ENCODE measurements at places on chromosomes 7 and 10. TPM values are rescaled to one million over a fixed set of nuclear protein-coding genes. Genes with fewer than 3 reads are reported as not detected.

DNA sequence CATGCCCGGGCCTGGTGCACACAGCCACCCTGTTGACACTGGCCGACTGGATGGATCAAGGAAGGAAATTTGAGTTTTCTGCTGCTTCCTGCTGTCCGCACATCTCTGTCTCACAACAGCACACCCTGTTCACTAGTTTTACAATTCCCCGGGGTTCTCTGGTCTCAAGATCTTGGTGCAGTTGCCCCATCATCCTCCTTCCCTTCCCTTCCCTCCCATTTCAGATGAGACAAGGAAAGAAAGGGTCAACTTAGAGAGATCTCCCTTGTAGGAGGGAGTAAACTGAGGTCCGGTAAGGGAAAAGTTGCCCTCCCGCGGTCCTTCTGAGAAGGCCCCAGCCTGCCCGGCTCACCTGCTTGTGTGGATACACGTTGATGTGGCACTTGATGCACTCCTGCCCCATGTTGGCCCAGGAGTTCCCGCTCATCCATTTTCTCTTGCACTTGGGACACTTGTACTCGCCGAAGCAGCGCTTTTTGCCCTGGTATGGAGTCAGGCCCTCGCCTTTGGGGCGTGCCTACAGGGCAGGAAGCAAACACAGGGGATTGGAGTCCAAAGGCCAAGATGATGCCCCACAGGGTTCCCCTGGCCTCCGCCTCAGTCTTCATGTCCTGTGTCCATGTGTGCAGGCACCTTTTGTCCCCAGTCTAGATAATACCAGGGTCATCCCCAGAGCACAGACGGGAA, 46.8 kb downstream of the PPIF start:
- DNase-seq: peak; percentile 5
- H3K4me1 ChIP-seq: peaks cover 33% of the 10 kb centered on the region
- no peaks in the 10 kb centered on the region for H3K36me3 ChIP-seq
- no peak overlapping the region for H3K27ac ChIP-seq
- H3K27me3 ChIP-seq: no peaks in the 10 kb centered on the region

GRCh38 chr7:21568762-21569161, 25.9 kb downstream of the DNAH11 start:
- H3K4me1 ChIP-seq: no peaks in the 10 kb centered on the region
- no peaks in the 10 kb centered on the region for H3K27me3 ChIP-seq
- no peak overlapping the region for H3K4me3 ChIP-seq
- no peaks in the 10 kb centered on the region for H3K36me3 ChIP-seq

GRCh38 chr10:123864923-123865322, 26.7 kb downstream of the CPXM2 start:
- no peaks in the 10 kb centered on the region for H3K36me3 ChIP-seq
- peak; percentile 23 for DNase-seq
- peaks cover 5% of the 10 kb centered on the region for H3K4me1 ChIP-seq

Gene RBM20
- 2.8 TPM for total RNA-seq

GRCh38 chr10:51427758-51428157, 271.6 kb downstream of the CSTF2T start:
- H3K27ac ChIP-seq: no peak overlapping the region
- no peaks in the 10 kb centered on the region for H3K27me3 ChIP-seq
- no peak overlapping the region for H3K4me3 ChIP-seq
- no peak for DNase-seq

- no peaks in the 10 kb centered on the region for H3K4me1 ChIP-seq
- no peak for DNase-seq
- H3K4me3 ChIP-seq: no peak overlapping the region
- H3K27ac ChIP-seq: no peak overlapping the region
- no peaks in the 10 kb centered on the region for H3K36me3 ChIP-seq
- H3K27me3 ChIP-seq: no peaks in the 10 kb centered on the region
Measured at GRCh38 chr7:152699079-152699478, 23.1 kb upstream of the XRCC2 start.

- H3K36me3 ChIP-seq: no peaks in the 10 kb centered on the region
- no peaks in the 10 kb centered on the region for H3K27me3 ChIP-seq
- peak overlapping the region; percentile 25 for H3K4me3 ChIP-seq
- H3K4me1 ChIP-seq: peaks cover 17% of the 10 kb centered on the region
- DNase-seq: peak; percentile 31
Measured at GRCh38 chr10:103692952-103693811, 162.2 kb downstream of the SH3PXD2A start.

Gene OR2A5
- total RNA-seq: not detected

Gene EPO
- total RNA-seq: not detected

DNA sequence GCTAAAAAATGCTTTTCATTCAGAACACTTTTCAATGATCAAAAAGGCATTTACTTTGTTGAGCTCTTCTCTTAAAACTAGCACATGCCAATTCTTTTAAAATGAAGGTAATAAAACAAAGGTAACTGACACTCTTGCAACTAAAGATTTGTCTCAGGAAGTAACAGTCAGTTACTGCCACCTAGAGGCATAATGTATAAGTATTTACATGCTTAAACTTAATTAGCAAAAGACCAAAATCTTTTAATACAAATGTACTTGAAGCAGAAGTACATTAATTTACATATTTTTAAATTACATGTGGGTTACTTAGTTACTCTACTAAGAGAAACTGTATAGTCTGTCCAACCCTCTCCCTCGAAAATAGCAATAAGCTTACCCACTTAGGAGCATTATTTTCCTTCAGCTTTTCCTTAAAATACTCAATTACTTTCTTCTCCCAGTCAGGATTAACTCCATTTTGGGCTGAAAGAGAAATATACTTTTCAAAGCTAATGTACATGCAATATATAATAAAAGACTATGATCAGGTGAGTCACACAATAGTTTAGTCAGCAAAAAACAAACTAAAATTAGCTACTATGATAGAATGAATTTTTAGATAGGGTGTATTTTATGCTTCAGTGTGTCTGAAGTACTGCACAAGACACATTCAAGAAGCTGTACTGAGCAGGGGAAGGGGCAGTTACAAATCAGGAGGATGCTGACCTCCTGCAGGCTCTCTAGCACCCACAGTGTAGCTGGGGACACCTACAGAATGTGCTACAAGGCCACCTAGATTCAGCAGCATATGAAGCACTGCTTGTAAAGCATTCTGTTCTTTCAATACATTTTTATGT, 13.0 kb downstream of the MCMBP start:
- H3K27me3 ChIP-seq: no peaks in the 10 kb centered on the region
- no peak overlapping the region for H3K4me3 ChIP-seq
- DNase-seq: no peak
- peaks cover 24% of the 10 kb centered on the region for H3K4me1 ChIP-seq

Gene LIPJ
- not detected for total RNA-seq
